Natural killer cell (primary cell): ENCODE measurements at places on chromosomes 13 and 19. TPM values are rescaled to one million over a fixed set of nuclear protein-coding genes. Genes with fewer than 3 reads are reported as not detected.

DNA sequence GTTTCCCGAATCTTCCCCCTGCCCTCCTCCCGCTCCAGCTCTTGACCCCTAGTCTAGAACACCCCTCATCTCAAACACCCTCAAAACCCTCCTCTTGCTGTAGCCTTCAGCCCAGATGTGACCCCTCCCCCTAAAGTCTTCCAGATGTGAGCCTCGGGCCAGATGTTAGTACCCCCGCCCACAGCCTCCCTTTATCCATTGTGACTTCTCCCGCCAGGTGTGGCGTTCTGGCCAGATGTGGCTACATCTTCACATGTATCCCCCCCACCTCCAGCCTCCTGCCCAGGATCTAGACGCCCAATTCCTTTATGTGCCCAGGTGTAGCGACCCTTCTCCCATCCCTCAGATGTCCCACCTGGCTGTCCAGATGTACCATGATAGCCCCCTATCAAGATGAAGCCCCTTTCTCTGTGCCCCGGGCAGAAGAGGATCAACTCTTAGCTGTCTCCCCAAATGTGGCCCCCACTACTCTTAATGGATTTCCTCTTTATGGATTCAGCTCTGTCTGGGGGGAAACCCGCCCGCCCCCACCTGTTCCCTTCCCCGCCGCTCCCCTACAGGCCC is 517 bp upstream of the LTBP4 start:
- DNase-seq = no peak

DNA sequence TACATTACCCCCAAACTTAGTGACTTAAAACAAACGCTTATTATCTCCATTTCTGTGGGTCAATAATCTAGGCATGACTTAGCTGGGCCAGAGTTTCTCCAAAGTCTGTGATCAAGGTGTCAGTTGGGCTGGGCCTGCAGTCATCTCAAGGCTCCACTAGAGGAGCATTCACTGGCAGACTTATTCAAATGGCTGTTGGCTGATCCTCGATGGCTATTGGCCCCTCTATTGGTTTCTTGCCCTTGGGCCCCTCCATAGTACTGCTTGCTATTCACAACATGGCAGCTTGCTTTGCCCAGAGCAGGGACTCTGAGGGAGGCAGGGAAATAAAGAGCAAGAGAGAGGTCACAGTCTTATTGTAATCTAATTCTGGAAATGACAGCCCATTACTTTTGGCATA is 57.6 kb downstream of the RCBTB2 start:
- no peak for DNase-seq

GRCh38 chr19:2549701-2550191 is 73.8 kb downstream of the GADD45B start:
- DNase-seq = no peak

DNA sequence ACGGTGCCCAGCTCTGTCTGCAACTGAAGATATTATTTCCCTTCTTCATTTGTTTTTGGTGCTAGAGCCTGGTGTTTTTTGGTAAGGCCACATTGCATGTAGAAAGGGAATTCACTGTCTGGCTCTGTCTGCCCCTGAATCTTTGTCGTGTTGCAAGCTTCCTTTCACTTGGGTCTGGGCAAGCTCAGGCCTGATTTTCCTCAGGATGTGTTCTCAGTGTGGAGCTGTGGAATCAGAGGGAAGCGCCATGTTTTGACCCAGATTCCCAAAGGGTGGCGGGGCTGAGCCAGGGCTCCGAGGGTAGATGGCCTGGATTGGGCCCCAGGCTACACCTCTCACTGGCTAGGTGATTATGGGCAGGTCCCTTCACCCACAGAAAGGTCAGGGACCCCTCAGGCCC is 8.6 kb downstream of the PRKCSH start:
- no peak for DNase-seq

- peak; percentile 11 for DNase-seq
These were observed 10.7 kb upstream of the PABPC3 start for GRCh38 chr13:25085125-25085742.

Gene SLC35E1
- total RNA-seq = 53.2 TPM

Gene TEX101
- total RNA-seq = not detected
